ENCODE measurements at places on chromosomes 6 and 20. TPM values are rescaled to one million over a fixed set of nuclear protein-coding genes. Genes with fewer than 3 reads are reported as not detected.

- H3K36me3 ChIP-seq: no peaks in the 10 kb centered on the region
- H3K4me1 ChIP-seq: no peaks in the 10 kb centered on the region
- no peak overlapping the region for H3K27ac ChIP-seq
Observed at GRCh38 chr6:50848989-50849795, 30.5 kb downstream of the TFAP2B start.

The FOXS1 gene
- total RNA-seq: not detected

The SLC35F1 gene
- total RNA-seq: 0.07 TPM

The MUC22 gene
- not detected for total RNA-seq

The GLP1R gene
- not detected for total RNA-seq

DNA sequence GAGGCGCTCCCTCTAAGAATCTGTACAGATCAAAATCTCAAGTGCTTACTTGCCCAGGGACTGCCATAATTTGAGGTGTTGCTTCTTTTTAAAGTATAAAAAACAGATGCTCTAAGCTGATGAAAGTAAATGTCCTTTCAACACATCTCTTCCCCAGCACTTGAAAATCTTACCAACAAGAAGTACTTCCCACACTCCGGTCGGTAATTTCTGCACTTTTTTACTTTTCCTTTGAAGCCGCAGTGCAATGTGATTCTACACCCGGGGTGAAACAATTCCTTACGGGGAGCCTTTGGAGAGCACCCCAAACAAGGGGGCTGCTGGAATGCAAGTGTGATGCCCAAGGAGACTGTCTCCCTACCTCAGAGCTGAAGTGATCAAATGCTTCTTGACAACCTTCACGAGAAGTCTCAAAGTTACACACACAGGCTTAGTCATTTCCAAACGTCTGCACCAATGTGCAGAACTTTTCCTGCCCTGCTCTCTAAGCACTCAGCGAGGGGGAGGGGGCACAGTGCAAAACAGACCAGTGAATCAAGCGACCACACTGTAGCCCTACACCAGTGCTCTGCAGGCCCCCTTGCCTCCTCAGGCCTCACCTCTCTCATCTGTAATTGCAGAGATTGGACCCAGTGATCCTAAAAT is 56.7 kb downstream of the ATXN1 start:
- H3K4me1 ChIP-seq: no peaks in the 10 kb centered on the region
- no peaks in the 10 kb centered on the region for H3K27me3 ChIP-seq
- no peak for DNase-seq
- no peak overlapping the region for H3K27ac ChIP-seq
- H3K4me3 ChIP-seq: no peak overlapping the region

The OSER1 gene
- 28.4 TPM for total RNA-seq

- H3K36me3 ChIP-seq: no peaks in the 10 kb centered on the region
- DNase-seq: no peak
- H3K4me1 ChIP-seq: peaks cover 78% of the 10 kb centered on the region
- H3K27me3 ChIP-seq: no peaks in the 10 kb centered on the region
- peak overlapping the region; percentile 87 for H3K4me3 ChIP-seq
Observed at GRCh38 chr6:30687659-30688431, 1.4 kb upstream of the PPP1R18 start.

GRCh38 chr6:72841195-72841594 is 219.3 kb downstream of the KCNQ5 start:
- no peak for DNase-seq
- no peaks in the 10 kb centered on the region for H3K4me1 ChIP-seq
- no peak overlapping the region for H3K27ac ChIP-seq
- H3K36me3 ChIP-seq: no peaks in the 10 kb centered on the region

GRCh38 chr6:112574190-112574589 is 227.1 kb downstream of the RFPL4B start:
- H3K27ac ChIP-seq: no peak overlapping the region
- no peaks in the 10 kb centered on the region for H3K4me1 ChIP-seq

The PTCRA gene
- not detected for total RNA-seq

DNA sequence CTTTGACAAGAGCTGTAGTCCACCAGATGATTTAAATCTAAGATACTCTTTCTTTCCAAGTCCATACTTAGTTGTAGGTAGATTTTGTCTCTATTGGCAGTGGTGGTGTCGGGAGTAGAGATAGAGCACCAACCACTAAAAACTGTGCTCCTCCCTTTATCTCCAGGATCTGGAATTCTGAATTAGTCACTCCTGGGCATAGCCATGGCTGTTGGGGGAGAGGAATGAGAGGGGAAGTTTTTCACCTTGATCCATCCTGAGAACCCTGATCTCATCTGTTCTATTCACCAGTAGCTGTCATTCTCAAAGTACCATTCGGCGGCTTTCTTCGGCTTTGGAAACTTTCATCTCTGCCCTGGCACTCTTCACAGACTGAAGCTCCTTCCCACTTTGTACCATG is 35.6 kb upstream of the NKX2-4 start:
- H3K4me1 ChIP-seq: peaks cover 34% of the 10 kb centered on the region
- no peak for DNase-seq
- H3K27ac ChIP-seq: no peak overlapping the region
- H3K36me3 ChIP-seq: no peaks in the 10 kb centered on the region
- H3K27me3 ChIP-seq: no peaks in the 10 kb centered on the region

DNA sequence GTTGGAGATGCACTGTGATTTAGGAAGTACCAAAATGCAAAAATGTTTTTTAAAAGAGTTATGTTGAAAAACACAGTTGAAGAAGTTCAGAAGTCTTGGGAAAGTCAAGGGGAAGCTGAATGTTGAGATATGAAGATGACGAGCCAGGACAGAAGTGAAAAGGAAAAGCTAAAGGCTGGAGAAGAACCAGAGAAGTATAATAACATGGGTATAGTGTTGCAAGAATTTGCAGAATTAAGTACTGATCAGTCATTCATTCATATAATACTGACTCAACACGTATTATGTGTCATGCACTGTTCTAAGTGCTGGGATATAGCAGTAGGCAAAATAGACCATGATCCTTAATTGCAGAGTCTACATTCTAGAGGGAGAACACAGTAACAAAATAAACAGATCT is 432.8 kb downstream of the CDC5L start:
- no peak for DNase-seq
- no peak overlapping the region for H3K27ac ChIP-seq
- H3K4me1 ChIP-seq: no peaks in the 10 kb centered on the region
- H3K27me3 ChIP-seq: no peaks in the 10 kb centered on the region

The PSMB1 gene
- 282 TPM for total RNA-seq
